ENCODE measurements at places on chromosomes 2 and 18.

- DNase-seq = no peak
These were observed 564.3 kb downstream of the CMPK2 start for GRCh38 chr2:6301426-6301825.

GRCh38 chr18:35717182-35717581, 135.6 kb downstream of the GALNT1 start:
- no peak for DNase-seq

DNA sequence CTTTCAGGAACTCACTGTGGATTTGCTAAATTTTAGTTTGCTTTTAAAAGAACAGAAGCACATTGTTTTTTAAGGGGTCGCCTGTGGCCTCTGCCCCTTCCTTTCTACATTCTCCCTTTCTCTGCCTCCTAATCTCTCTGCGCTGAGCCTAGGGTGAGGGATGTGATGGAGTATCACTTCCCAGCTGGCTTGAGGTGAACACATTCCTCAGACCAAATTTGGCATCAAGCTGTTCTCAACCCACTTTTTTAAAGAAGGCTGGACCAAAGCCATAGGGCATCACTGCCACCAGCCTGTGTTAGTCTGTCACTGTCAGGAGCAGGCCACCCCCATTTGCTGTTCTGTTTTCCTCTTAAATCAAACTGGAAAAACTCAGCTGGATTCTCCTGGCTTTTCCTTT, 27.4 kb downstream of the EIF4E2 start:
- no peak for DNase-seq

DNA sequence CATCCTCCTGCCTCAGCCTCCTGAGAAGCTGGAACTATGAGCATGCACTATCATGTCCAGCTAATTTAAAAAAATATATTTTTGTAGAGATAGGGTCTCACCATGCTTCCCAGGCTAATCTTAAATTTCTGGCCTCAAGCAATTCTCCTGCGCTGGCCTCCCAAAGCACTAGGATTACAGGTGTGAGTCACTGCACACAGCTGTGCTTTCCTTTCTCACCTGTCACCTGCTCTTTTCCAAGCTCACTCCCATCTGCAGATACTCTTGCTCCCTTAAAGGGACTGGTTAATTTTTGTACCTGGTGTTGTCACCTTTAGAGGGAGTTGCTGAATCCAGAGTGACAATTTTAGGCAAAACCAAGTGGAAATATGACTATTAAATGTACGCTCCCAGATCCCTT, 178.2 kb downstream of the LOXHD1 start:
- DNase-seq = no peak

DNA sequence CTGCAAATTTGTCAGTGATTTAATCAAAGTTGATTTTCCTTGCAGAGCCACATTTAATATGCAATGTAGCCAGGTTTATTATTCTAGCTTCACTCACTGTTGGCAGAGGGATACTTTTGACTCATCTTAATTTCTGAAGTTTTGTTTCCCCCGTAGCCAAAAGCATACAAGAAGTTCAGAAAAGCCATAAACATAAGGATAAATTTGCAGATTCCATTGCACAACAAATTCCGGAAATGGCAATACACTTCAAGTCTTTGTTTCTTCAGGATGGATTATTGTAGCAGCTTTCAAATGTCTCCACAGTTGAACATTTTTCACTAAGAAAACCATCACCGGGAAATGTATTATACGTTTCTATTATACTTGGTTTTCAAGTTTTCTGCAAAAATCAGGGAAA, 88.0 kb upstream of the ZCCHC2 start:
- DNase-seq = no peak

DNA sequence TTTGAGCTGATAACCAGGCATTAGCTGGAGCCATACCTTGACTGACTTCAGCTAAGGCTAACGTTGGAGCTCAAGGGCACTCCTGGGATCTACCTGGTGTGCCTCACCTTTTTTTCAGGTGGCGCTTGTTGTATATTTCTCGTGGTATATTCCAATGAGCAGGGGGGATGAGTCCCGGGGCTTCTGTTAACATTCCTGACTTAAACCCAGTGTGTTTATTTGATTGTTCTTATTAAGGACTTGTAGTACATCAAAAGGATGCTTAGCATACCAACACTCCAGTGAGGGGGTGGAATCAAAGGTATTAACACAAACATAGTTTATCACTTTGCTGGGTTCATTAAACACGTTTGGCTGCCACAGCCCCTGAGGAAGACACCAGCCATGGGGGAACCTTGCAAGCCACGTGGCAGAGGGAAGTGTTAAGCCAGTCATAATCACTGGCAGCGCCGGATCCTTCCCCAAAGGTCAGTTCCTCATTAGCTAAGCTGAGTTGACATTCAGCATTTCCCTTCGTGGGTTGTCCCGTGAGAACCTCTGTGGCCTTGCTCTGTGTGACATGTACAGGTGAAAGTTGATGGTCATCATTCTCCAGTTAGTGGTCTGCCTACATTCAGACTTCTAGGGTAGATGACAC, 119.5 kb upstream of the MCFD2 start:
- DNase-seq = no peak

GRCh38 chr2:33373986-33374385, 102.5 kb upstream of the RASGRP3 start:
- no peak for DNase-seq

- DNase-seq = no peak
These were observed 136.8 kb downstream of the SMAD7 start for GRCh38 chr18:48813833-48814489.

DNA sequence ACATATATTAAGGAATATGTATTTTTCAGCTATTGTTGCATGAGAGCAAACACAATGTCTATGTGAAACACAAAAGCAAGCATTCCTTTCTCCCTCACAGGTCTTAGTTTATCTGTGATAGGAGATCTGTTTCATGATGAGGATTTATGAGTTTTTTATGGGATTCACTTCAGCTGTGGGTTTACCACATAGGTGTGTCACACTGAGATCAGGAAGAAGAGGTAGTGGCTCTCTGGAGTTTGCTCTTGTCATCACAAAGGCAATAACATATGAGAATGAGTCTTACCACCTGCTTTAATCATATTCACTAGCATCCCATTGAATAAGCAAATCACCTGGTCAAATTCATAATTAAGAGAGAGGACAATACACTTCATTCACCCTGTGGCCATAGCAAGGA, 960.3 kb upstream of the SLC39A10 start:
- no peak for DNase-seq

DNA sequence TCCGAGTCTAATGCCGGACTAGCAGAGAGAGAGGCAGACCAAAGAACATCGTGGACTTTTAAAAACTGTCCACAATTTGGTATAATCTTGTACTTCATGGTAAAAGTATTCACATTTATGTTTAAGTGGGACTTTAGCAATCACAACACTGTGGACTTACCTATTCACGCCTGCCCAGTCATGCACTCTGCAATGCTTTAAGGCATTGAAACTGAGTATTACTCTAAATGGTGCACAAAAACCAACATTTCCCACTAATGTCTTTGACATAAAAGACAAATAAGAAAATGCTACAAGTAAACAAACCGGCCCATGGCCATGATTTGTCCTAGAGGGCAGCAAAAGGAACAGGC, 91.3 kb downstream of the ACVR1 start:
- DNase-seq = no peak

- no peak for DNase-seq
These were observed 58.2 kb downstream of the GLS start for GRCh38 chr2:190938771-190939335.

GRCh38 chr2:5391362-5391761, 300.8 kb upstream of the SOX11 start:
- no peak for DNase-seq

GRCh38 chr2:221486106-221486505, 86.0 kb downstream of the EPHA4 start:
- DNase-seq = no peak

DNA sequence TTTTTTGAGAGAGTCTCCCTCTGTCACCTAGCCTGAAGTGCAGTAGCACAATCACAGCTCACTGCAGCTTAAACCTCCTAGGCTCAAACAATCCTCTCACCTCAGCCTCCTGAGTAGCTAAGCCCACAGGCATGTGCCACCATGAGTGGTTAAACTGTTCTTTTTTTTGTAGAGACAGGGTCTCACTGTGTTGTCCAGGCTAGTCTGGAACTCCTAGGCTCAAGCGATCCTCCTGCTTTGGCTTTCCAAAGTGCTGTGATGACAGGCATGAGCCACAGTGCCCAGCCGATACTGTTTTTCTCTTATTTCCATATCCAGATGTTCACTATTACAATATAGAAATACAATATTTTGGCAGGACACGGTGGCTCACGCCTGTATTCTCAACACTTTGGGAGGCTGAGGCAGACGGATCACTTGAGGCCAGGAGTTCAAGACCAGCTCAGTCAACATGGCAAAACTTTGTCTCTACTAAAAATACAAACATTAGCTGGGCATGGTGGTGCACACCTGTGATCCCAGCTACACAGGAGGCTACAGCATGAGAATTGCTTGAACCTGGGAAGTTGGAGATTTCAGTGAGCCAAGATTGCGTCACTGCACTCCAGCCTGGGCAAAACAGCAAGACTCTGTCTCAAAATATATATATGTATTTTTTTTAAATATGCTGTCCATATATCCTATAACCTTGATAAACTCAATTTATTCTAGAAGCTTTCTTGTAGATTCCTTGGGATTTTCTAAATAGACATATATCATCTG, 24.7 kb downstream of the WDR33 start:
- no peak for DNase-seq

DNA sequence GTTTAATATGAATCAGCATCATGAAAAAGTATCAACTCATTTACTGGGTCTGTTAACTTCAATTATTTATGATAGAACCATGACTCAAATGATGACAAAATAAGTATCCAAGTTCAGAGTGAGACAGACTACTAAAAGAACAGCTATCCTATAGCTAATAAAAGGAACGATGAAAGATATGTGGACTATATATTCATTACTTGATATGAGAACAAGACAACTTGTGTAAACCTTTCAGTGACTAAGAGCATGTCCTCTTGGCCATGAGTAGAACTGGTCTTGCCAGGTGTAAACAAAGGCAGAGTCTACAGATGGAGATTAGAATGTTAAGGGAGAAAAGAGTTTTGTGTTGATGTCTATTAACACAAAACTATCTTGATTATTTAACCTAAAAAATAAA, 360.4 kb upstream of the ZC3H15 start:
- no peak for DNase-seq
